ENCODE measurements at places on chromosomes 11 and 22. TPM values are rescaled to one million over a fixed set of nuclear protein-coding genes. Genes with fewer than 3 reads are reported as not detected.

The NXPE4 gene
- total RNA-seq = 0.63 TPM

The SHANK2 gene
- 57.8 TPM for total RNA-seq

The FBXO7 gene
- 91.0 TPM for total RNA-seq

The MS4A8 gene
- total RNA-seq = not detected

The HEPN1 gene
- not detected for total RNA-seq

The POU2AF1 gene
- 18.5 TPM for total RNA-seq

The OR8K5 gene
- total RNA-seq = not detected

The SNX15 gene
- total RNA-seq = 29.6 TPM

The SDHAF2 gene
- 40.7 TPM for total RNA-seq

Data from kidney (tissue), 22 donors.